ENCODE measurements at places on chromosomes 13 and 19.

- DNase-seq, result no peak
Measured at GRCh38 chr13:75255653-75256052, 226.3 kb downstream of the TBC1D4 start.

- DNase-seq, result no peak
Measured at GRCh38 chr19:49779731-49780555, 13.1 kb downstream of the AP2A1 start.

GRCh38 chr13:35131471-35131870 lies 189.4 kb downstream of the NBEA start:
- no peak for DNase-seq

DNA sequence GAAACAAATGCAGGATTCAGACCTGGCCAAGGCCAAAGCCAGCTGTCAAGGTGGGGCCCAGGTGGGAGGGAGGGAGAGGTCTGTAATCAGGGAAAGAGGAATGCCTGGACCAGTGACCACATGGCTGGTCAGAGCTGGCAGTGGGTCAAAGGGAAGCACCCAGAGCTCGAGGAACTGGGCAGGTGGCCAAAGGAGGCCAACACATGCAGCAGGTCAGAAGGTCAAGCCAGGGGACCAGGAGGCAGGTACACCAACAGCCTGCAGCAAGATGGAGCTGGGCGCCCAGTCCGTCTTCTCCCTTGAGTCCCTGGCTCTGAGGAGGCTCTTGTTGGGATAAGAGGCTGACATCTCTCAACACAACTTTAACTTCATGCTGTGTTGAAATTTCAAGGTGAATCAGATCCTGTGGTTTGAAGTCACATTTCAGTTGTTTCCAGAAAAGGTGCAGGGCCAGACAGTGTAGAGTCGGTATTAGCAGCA lies 17.1 kb downstream of the GPATCH1 start:
- DNase-seq, result no peak

DNA sequence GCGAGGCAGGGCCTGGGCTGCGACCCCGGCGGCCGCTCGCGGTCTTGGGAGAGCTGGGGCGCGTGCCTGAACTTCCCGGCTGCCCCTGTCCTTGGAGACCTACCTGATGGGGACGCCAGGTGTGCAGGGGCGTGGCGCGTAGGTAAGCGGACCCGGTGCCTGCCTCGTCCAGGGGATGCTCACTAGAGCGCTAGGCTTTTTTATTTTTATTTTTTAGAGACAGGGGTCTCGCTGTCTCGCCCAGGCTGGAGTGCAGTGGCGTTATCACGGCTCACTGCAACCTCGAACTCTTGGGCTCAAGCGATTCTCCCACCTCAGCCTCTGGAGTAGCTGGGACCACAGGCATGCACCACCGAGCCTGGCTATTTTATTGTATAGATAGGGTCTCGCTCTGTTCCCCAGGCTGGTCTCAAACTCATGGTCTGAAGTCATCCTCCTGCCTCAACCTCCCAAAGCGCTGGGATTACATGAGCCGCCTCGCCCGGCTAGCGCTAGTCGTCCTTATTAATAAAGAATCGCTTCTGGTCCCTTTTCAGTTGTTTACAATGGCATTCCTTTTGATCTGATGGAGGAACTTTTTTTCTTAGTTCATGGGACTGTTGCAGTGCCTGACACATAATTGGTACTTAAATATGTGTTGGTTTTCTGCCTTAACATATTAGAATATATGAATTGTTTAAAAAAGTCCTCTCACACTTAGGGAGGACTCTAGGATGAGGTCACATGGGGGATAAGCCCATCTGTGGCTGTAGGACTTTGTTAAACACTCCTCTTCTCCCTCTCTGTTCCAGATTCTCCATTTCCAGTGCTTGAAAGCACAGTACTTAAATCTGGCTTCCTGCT lies 812 bp downstream of the DPY19L3 start:
- no peak for DNase-seq

DNA sequence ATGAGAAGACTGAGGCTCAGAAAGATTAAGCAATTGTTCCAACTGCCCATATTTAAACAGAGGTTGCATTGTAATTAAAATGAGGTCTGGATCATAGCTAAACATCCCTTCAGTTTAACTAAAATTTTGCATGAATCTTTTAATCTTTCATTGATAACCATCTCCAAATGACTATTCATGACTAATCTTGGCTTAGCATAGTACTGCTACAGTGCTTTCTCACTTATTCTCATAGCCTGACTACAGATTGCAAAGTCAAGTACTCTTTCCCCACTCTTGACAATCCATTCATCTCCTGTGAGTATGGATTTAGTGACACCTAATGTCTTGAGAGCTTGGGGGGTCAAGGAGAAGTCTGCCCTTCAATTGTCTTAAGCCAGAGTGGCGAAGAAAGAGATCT lies 258.4 kb downstream of the RFC3 start:
- DNase-seq, result no peak

GRCh38 chr19:14167576-14168138 lies 31.3 kb upstream of the ASF1B start:
- no peak for DNase-seq

- DNase-seq, result no peak
Measured at GRCh38 chr19:10670182-10670581, 16.0 kb downstream of the ILF3 start.

DNA sequence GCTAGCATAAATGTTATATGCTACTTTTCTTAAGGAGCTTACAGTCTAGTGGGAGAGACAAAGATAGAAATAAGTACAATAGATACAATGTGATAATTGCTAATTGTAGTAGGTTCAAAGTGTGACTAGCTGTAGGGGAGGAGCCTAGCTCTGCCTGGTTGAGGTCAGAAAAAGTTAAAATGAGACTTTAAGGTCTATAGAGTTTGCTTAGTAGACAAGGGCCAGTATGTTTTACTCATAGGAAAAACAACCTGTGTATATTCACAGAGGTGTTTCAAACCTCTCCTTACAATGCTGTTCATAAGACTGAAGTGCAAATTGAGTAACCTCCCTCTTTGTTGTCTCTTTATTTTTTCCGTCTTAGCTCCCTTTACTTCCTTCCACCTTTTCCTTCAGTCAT lies 56.1 kb downstream of the PDS5B start:
- no peak for DNase-seq

GRCh38 chr19:3062165-3063105 lies at the start of gene TLE5:
TSS of gene TLE5 (minus strand) at chr19:3062495. CDS start at chr19:3062200, 295 bp downstream.
- peak; percentile 66 for DNase-seq

DNA sequence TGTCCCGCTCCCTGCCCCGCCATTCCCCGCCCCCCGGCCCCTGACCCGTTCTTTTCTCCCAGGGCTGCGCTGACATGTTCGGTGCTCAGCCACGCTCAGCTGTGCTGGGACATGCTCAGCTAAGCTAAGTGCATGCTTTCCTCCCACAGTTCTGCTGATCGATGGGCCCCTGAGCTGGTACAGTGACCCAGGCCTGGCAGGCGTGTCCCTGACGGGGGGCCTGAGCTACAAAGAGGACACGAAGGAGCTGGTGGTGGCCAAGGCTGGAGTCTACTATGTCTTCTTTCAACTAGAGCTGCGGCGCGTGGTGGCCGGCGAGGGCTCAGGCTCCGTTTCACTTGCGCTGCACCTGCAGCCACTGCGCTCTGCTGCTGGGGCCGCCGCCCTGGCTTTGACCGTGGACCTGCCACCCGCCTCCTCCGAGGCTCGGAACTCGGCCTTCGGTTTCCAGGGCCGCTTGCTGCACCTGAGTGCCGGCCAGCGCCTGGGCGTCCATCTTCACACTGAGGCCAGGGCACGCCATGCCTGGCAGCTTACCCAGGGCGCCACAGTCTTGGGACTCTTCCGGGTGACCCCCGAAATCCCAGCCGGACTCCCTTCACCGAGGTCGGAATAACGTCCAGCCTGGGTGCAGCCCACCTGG lies 3.7 kb downstream of the TNFSF9 start:
- no peak for DNase-seq

DNA sequence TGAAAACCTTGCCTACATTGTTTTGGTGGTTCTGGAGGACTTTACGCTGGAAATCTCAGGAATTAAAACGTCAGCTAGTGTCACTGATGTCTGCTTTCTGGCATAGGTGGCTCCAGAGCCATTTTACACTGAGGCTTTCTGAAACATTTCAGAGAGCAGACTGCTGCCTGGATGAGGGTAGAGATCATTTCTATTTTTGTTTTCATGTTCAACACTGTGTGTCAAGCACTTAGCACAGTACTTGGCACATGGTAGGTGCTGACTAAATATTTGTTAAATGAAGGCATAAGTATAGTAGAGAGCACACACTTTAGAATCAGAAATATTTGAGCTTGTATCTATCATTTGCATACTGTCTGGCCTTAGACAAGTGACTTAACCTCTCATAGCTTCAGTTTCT lies 59.1 kb upstream of the FRY start:
- no peak for DNase-seq

- DNase-seq, result no peak
Measured at GRCh38 chr13:46640843-46641242, 87.9 kb downstream of the LRCH1 start.

DNA sequence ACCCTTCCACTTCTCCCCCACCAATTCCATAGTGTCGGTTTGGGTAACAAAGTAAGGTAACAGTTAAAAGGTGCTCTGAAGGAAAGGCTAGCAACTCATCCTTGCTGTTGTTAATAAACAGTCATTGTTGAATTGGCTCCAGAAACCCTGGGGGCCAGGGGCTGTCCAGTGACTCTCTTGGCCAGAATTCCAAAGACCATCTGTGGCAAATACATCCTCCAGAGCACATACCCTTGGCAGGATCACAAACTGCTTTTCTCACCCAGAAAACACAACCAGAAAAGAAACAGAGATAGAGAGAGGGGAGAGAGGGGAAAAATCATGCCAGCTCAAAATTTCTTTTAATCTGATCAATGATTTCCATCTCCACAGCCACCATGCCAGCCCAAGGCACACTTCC lies 22.1 kb downstream of the CACNA1A start:
- DNase-seq, result no peak

DNA sequence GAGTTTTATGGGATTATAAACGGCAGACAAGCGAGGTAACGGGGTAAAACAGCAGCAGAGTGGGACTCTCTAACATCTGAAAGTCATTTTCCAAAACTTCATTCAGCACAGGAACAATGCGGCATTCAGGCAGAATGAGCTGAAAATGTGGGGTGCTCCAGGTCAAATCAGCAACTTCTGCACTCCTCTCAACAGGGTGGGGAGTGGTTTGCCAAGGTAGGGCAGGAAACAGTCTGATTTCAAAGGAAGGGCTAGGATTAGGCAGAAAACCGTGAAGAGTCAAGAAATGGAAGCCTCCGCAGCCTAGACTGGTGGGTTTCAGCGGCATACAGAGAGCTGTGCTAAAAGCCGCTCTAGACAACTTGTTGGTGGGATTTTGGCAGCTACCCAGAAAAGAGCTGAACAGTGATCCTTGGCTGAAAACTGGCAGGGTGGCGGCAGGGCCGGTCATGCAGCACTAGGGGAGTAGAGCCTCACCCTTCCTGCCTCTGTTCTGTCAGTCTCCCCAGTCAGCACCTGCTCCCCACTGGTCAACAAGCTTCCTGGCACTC lies 154.2 kb upstream of the KLF12 start:
- peak; percentile 8 for DNase-seq

DNA sequence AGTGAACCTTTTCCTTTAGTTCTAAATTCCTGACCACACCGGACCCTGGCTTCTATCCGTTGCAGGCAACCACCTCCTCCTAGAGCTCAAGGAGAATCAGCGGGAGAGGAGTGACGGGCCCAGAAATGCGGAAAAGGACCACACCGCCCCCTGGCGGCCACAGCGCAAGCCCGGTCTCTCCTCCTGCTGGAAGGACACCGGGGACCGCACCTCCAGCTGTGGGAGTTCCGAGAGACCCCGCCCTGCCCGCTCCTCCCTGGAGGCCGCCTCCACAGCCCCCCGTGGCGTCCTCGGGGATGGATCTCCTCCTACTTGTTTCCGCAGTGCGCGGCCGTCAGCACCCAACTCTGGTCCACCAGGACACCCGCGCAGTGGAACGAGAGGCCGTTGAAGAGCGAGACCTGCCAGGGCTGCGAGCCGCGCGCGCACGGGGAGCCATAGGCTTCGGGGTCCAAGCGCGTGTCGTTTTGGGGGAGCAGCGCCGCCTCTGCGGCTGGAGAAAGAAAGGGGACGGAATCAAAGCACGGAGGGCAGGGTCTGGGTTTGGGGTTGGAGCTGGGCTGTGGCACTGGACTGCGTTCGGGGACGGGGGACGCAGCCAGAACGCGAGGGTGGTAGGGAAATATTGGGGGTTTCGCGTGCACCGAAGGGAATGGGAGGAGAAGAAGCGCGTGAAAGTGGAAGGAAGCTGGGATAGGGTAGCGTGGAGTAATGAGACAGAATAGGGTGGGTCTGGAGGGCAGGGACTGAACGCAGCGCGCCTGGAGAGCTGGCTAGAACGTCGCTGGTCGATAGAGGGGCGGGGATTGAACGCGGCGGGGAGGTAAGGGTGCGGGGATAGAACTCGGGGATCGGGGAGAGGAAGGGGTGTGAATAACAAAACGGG lies 2.5 kb downstream of the KLK10 start:
- peak; percentile 33 for DNase-seq

GRCh38 chr13:103140001-103140671 lies 73.9 kb upstream of the SLC10A2 start:
- DNase-seq, result no peak

- no peak for DNase-seq
Measured at GRCh38 chr19:19816679-19817078, 4.9 kb downstream of the ZNF506 start.

DNA sequence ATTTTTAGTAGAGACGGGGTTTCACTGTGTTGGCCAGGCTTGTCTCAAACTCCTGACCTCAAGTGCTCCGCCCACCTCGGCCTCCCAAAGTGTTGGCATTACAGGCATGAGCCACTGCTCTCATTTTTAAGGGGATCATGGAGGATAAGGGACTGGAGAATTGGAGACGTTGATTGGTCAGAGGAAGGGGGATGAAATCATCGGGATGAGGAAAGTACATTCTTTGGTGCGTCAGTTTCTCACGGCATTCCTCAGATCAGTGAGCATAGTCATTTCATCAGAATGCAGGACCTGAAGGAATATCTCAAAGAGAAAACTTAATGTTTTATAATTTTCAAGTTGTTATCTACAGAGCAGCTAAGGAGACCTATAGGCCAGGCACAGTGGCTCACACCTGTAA lies 14.0 kb downstream of the ZNF114 start:
- no peak for DNase-seq

DNA sequence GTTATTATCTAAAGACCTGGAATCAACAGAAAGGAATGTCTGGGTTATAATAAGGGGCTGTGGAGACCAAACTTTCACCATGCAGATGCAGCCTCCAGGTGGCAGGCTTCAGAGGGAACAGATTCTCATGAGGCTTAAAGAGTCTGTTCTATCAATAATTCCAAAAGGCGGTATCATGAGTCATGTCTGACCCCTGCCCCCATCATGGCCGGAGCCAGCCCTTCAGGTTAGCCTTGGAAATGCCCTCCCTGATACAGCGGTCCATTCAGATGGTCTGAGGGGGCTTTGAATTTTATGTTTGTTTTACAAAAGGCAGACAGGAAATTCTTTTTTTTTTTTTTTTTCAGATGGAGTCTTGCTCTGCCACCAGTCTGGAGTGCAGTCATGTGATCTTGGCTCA lies 21.7 kb upstream of the LAMP1 start:
- DNase-seq, result no peak

- no peak for DNase-seq
Measured at GRCh38 chr19:2415281-2415972, 12.0 kb downstream of the TIMM13 start.
